NCI-H526 (cell line): ENCODE measurements at places on chromosomes 11 and 22.

DNA sequence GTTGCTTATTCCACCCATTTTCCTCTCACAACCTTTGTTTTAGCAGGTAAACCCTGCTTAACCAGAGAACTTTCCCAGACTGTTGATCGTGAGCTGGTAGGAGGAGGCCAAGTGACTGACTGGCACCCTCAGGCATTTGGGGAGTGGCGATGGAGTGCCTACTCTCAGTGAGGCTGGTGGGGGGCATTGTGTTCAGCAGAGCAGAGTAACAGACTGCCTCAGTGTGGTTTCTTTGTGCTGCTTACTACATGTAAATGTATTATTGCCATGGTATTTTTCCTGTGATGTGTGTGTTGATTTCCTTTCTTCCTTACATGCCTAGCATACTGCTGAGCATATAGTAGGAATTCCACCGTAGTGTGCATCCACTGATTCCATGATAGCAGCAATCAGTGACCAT is 2.6 kb downstream of the MARK2 start:
- peak; percentile 42 for DNase-seq

- no peak for DNase-seq
Measured at GRCh38 chr22:45758603-45759002, 87.0 kb downstream of the ATXN10 start.

DNA sequence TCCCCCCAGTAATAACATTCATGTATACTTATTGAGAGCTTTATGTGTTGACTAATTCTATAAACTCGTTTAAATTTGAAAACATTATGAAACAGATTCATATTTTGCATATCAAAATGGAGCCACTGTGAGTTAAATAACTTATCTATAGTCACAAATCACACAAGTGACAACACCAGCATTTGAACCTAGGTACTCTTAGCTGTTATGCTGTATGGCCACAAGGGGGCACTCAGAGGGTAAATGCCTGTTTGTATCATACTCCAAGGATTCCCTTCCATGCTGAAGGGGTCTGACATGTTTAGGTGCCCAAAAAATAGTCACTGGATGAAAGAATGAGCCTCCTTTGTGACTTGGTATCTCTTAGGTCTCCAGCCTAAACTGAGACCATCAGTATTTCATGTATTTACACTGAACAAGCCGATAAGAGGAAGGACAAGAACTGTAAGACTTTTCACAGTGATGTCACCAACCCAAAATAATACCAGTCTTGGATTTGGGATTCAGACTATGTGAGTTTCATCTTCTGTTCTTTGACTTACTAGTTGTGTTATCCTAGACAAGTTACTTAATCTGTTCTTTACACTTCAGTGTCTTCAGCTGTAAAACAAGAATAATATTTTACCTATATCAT is 12.2 kb upstream of the OR52D1 start:
- DNase-seq: no peak

DNA sequence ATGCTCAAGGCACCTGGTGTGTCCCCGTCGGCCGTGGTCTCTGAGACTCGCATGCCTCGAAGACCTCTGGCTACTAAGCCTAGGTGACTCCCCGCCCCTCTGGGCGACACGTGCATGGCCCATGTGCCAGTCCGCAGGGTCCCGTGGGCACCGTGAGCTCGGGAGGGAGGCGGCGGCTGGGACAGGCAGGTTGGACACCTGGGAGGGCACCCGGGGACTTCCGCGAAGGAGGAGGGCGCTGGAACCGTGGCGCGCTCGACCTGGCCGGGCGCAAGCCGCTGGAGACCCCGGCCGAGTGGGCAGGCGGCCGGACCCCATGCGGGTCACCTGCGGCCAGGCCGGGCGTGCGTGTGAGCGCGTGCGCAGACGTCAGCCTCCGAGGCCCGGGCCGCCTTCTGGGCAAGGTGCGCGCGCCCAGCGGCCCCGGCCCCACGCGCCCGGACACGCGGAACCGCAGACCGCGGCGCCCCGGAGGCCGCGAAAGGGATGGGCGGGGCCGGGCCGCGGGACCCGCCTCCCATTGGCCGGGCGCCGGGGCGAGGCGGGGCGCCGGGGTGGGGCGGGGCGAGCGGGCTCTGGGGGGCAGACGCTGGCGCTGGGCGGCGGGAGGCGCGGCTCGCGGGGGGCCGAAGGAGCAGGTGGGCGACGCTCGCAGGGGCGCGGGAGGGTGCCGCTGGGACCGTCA is 579 bp upstream of the RASD2 start:
- no peak for DNase-seq

- DNase-seq: no peak
Measured at GRCh38 chr11:60919320-60919719, 4.9 kb upstream of the TMEM132A start.

DNA sequence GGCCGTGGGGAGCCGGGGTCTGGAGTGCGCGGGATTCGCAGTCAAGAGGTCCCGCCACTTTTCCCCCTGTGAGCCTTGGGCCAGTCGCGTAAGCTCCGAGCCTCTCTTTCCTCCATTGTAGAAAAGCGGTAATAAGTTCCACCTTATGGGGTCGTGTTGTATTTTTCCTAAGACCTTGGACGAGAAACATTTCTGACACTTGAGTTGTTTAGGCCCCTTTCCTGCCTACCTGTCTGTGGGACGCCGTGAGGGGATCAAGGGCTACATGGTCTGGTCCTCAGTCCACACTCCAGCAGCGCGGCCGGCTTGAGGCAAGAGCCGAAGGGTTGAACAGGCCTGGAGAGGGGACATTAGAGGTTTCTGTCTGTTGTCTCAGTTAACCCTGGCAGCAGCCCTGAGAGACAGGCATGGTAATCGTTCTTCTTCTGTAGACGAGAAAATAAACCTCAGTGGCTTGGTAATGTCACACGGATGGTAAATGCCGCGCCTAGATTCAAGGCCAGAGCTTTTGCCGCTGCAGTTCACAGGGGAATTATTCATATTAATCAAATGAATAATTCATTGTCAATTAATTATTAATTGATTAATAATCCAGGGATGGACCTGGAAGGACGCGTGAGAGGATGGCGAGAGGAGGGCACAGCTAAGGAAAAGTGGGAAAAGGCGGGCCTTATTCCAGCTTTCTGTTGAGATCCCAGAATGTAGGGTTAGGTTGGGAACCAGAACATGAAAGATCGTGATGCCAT is 545 bp downstream of the FEN1 start:
- DNase-seq: peak; percentile 65

- no peak for DNase-seq
Measured at GRCh38 chr11:27871056-27871455, 170.8 kb upstream of the BDNF start.

- no peak for DNase-seq
Measured at GRCh38 chr22:23834406-23834792, 4.4 kb downstream of the DERL3 start.
